DMS79 (cell line): ENCODE measurements at places on chromosomes 5 and 9.

- no peak for DNase-seq
Observed at GRCh38 chr5:10485142-10485795, 43.6 kb downstream of the ROPN1L start.

GRCh38 chr5:65730910-65731309 lies 8.9 kb downstream of the NLN start:
- no peak for DNase-seq

DNA sequence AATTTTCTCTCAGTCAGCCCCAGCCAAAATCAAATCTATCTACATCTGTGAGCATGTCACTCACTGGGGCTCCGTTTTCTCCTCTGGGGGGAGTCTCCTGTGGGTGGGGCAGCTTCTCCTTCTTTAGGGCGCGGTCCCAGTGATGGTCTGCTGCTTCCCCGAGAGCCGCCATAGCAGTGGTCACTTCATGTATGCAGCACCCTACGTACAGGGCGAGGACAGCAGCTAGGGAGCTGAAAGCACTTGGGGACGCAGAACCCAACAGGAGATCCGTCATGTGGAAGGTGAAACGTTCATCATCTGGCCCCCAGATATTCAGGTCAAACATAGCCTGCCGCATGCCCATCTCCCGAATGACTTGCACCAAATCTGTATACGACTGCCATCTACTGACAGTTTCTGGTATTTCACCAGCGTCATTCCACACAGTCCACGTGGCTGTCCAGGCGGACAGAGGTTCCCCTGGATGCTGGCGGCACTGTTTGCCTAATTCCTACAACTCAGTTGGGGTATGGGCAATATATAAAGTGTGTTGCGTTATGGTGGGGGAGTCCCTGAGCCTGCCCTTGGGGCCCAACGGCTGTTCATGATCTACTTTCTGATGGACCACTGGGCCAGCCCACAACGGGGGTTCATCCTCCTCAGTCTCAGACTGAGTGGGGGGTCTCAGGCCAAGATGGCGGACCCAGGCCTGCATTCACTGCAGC lies 795.0 kb downstream of the EFNA5 start:
- no peak for DNase-seq

DNA sequence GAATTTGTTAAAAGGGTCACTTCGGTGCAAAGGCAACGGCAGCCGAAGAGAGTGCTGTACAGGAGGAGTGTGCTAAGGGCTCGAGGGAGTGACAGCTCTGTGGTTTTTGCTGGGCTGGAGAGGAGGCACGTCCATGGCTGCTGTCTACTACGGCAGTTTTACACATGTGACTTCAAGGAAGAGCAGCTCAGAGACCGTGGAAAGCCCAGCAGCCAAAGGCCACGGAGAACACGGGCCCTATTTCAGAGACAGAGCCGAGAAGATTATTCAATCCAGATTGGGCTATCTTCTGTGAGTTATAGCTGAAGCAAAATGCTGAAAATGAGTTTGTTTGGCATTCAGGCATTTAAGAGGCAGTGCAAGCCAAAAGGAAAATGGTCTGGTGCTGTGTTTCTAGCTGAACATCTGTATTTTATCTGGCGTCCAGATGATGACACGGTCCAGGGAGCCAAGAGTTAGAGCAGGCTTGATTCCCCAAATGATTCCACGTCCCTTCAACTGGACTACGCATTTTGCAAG lies 96.4 kb downstream of the RFK start:
- DNase-seq = no peak

DNA sequence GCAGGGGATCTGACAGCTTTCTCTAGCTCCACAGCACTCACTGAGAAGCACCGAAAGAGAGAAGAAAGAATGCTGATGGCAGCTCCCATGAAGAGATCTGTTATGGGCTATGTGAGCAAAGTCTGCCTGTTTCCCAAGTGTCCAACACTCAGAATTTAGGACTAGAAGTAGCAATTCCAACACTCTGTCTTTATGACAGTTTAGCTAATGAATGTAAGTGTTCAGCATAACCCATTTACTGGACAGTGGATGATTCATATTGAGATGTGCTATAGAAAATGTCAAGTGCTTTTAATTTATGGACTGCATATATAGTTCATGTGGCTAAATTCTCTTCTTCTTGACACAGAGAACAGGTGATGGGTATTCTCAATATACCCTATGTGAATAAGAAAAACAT lies 683.1 kb upstream of the ZNF608 start:
- no peak for DNase-seq

- no peak for DNase-seq
Observed at GRCh38 chr5:172685091-172685490, 44.0 kb downstream of the NEURL1B start.

DNA sequence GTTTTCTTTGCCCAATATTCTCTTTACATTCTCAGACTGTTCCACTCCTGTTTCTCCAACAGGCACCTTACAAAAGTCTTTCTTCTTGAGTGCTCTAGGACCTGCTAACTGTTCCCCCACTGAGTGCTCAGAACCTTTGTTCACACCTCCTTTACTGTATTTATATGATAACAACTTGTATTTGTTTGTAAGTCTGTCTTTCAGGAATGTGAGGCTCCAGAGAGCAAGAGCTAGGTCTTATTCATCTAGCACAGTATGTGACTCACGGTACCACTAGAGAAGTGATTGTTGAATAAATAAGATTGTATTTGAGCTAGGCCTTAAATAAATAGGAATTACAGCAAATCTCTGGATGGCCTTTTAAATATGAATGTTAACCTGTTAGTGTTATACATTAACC lies 42.5 kb upstream of the MYOT start:
- DNase-seq = no peak

- DNase-seq = no peak
Observed at GRCh38 chr5:157540707-157541446, 34.7 kb downstream of the ADAM19 start.

GRCh38 chr5:37308793-37309192 lies 59.6 kb upstream of the CPLANE1 start:
- DNase-seq = no peak

- DNase-seq = no peak
Observed at GRCh38 chr5:14901462-14902051, 30.0 kb upstream of the ANKH start.

DNA sequence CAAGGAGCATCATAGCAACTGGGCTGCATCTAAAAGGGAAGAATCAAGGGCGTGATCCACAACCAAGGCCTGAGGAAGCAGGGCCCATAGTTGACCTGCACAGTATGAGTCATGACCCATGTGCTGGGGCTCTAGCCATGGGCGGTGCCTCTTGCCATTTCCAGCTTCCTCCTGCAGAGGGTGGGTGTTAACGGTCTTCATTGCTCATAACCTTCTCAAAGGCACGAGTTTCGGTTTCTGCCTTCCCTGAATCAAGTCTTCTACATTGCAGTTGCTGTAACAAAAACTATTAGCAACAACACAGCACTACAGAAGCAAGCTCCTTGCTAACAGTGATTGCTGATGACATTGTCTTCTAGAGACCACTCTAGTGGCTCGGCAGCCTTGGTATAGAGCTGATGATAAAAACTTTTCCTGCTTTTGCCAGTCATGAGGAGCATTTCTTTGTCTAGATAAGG lies 66.9 kb downstream of the CTSL start:
- DNase-seq = no peak

DNA sequence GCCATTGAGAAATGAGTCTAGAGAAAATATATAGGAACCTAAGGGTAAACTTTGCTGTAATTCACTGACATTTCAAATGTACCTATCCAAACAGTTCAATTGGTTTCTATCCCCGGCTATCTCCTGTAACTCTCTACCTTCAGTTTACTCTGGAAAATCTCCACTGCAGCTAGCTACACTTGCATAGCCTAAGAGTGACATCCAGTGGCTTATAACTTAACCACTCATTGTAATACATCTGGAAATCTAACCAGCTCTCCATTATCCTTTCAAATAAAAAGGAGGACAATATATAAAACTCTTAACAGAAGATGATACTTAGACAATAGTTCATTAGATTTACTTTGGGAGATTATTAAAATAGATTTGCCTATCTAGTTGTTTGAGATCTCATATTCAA lies 35.3 kb upstream of the SPDL1 start:
- DNase-seq = no peak

DNA sequence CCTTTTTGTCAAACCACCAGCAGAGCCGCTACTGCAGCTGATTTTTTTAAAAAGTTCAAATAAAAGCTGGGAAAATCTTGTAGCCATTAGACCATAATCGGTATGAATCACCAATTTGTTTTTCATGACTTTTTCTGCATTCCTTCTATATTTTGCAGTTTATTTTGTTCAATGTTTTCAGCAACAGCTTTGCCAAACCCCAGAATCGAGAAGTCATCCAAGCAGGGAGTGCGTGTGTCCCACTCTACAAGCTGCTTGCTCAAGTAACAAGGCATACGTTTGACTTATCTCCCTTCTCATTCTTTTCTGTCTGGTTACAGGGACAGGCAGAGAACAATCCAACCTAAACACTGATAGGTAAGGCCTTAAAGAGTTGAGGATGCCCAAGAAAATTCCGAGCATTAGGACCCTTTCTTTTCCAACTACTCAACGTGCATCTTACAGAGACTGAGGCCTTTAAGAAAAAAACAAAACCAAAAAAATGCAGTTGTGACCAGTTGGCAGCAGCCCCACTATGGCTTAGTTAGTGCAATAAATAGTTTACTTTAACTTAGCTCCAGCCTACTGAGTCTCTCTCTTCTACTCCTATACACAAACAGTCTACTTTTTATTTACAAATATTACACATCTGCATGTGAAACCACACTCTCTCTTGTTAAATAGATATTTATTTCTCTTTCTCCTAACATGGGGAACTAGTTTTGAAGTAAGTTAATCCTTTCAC lies 134.7 kb upstream of the SLIT3 start:
- no peak for DNase-seq

DNA sequence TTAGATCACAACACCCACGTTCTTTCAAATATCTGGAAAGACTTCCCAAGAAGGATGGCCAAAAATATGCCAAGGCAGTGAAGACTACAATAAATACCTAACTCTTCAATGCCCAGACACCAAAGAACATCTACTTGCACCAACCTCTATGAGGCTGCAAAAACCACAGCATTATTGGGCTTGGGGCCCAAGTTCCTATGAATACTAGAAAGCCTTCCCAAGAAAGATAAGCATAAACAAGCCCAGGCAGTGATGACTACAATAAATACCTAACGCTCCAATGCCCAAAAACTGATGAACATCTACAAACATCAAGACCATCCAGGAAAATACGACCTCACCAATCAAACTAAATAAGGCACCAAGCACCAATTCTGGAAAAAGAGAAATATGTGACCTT lies 41.3 kb downstream of the AP3B1 start:
- DNase-seq = no peak

GRCh38 chr5:38707352-38708210 lies 138.2 kb upstream of the OSMR start:
- DNase-seq = no peak

- no peak for DNase-seq
Observed at GRCh38 chr5:43609752-43610151, 6.8 kb downstream of the NNT start.

DNA sequence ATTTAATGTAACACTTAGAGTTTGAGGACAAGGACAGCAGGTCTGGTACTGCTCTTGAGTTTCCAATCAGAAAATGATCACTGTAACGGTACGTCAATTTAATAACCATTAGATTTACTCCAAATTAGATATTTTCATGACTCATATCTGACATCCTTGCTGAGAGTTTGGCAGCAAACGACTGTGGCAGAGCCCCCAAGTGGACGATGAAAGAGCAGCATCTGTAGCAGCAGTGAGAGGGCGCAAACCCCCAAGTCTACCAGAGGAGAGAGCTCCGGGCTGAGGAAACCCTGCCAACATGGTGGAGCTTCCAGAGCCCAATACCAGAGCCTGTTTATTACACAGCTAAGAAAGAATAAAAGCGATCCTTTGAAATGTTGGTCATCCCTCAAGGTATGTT lies 73.2 kb upstream of the EPB41L4A start:
- DNase-seq = no peak

- DNase-seq = no peak
Observed at GRCh38 chr5:35317586-35317985, 87.3 kb upstream of the PRLR start.

GRCh38 chr5:6818594-6819511 lies 105.6 kb downstream of the TENT4A start:
- DNase-seq = no peak

GRCh38 chr5:17694914-17695313 lies 60.7 kb downstream of the TAF11L14 start:
- DNase-seq = no peak

DNA sequence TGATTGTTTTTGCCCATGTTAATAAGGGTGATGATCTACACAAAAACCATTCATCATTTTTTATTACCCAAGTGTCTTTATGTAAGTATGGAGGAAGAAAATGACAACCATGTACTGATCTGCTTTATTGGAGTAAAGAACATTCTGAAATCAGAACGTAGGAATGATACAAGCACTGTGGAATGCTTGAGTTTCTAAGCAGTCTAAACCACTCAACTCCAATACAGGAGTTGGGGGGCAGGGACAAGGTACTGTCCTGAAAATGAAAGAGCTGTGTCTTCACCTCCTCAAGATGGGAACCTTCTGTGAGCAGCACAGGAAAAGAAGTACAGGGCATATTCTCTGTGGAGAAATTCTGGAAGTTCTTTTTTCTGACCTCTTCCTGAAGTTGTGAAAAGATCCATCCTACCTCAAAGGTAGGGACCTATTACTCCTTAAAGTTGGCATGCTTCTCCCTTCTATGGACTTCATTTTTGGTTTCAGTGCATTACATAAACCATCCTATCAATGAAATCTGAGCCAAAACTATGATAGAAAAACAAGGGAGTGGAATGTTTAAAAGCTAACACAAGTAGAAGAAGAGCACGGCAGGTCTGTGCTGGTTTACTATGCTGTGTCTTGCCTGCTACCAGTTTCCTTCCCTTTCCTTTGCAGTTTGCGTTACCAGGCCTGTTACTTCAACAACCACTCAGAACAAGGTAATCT lies 202.6 kb downstream of the SEMA5A start:
- DNase-seq = no peak

DNA sequence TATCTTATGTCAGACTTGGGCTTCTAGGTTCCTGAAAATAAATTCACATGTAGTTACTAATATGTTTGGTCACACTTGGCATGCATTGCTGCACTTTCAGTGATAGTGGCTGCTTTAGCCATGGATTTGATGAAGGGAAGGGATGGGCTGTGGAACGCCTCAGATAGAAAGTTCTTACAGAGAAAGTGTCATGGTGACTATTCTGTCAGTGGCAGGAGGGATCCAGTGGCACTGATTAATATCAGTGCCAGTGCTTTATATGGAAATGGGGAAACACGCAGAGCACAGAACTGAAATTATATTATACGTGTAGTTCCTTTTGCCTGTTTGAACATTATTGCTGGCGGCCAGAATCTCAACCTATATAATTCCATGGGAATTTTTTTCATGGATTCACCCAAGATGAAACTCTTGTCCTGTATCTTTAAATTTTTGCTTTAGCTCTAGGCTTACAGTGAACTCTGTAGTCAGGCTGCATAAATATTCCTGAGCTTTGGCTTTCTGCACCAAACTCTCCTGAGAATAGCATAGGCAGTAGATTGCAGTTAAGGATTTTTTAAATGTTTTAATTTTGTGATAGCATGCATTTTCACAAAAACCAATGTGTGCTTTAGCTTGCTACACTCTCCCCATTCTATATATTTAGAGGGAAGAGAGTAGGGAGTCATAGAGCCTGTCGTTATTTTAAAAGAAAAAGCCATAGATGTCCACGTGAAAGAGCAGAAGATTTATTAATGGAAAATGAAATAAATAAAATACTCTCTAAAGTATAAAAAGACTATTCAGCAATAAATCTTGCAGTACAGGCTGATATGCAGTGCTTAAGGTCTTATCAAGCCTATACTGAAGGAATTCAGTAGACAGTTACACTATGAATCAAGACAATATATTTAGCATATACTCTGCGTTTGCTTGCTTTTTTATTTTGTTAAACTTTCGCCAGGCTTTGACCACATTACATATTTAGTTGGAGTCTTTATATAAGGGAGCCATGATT lies 98.7 kb downstream of the EDIL3 start:
- no peak for DNase-seq
